ENCODE measurements at places on chromosomes 7 and 10.

DNA sequence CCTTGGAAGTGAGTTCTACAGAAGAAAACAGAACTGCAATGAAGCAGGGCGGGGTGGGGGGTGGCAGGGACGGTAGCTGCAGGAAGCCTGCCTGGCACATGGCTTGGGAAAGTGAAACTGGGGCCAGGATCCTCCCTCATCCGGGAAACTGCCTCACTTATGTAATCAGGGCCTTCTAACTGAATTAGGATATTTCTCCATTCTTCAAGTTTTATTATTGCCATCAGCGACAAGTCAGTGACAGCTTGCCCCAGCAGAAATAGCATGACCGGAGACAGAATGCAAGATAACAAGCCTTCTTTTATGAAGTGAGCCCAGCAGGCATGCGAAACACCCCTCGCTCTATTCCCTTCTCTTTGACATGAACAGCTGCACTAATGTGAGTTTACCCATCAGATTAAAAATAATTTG lies 77.5 kb upstream of the CACUL1 start:
- DNase-seq, result no peak

GRCh38 chr7:80277434-80278427 lies 143.1 kb downstream of the GNAI1 start:
- no peak for DNase-seq

- DNase-seq, result no peak
Measured at GRCh38 chr7:85224171-85224570, 37.3 kb upstream of the SEMA3D start.

GRCh38 chr7:18771834-18772566 lies 276.5 kb downstream of the HDAC9 start:
- no peak for DNase-seq

DNA sequence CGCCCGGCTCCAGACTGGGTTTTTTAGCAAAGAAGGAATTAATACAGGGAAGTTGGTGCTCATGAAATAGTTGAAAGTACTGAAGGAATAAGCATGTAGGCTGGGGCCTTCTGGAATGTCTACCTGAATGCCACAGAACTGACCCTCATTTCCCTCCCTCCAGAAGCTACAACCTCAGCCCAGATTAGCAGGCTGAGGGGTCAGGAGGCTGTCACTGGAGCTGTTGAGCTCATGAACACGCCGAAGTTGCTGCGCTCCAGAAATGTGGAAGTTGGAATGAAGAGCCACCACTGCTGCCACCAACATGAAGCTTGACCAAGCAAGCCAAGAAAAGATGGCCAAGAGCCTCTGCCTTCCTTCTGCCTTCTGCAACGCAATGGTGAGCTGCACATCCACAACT lies 52.2 kb upstream of the KMT2E start:
- DNase-seq, result no peak

DNA sequence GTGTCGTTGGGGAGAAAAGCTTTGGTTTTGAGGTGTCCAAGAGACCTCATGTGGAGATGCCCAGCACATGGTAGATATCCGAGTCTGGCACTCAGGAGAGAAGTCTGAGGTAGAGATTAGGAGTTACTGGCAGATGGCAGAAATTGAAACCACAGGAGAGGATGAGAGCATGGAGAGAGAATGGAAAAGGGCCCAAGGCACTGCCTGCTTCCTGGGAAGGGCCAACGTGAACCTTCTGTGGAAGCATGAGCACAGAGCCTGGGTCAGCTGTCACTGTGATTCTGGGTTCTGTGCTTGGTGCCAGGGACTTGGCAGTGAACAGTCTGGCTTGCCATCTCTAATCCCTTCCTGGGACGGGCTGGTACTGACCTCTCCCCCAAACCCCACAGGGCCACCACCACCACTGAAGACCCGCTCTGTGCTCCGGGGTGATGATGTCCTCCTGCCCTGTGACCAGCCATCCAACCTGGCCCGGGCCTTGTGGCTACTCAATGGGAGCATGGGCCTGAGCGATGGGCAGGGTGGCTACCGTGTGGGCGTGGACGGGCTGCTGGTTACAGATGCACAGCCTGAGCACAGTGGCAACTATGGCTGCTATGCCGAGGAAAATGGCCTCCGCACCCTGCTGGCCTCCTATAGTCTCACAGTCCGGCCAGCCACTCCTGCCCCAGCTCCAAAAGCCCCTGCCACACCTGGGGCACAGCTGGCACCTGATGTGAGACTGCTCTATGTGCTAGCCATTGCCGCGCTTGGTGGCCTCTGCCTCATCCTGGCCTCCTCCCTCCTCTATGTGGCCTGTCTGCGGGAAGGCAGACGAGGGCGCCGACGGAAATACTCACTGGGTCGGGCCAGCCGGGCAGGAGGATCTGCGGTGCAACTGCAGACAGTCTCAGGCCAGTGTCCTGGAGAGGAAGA lies 4.1 kb downstream of the MRPL43 start:
- no peak for DNase-seq

DNA sequence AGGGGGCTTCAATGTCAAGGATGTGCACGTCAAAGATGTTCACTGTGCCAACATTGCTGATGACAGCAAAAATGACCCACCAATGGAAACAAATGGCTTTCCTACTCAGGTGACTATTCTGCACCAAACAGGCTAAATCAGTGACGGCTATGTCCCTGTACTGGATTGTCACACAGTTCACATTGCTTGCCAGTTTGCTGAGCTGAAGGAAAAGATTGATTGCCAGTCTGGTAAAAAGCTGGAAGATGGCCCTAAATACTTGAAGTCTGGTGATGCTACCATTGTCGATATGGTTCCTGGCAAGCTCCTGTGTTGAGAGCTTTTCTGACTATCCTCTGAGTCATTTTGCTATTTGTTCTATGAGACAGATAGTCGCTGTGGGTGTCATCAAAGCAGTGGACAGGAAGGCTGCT lies 202.2 kb upstream of the ETV1 start:
- no peak for DNase-seq

- DNase-seq, result no peak
Measured at GRCh38 chr7:3304131-3304530, 3.1 kb downstream of the SDK1 start.

- no peak for DNase-seq
Measured at GRCh38 chr10:26334932-26335573, 103.1 kb upstream of the APBB1IP start.

DNA sequence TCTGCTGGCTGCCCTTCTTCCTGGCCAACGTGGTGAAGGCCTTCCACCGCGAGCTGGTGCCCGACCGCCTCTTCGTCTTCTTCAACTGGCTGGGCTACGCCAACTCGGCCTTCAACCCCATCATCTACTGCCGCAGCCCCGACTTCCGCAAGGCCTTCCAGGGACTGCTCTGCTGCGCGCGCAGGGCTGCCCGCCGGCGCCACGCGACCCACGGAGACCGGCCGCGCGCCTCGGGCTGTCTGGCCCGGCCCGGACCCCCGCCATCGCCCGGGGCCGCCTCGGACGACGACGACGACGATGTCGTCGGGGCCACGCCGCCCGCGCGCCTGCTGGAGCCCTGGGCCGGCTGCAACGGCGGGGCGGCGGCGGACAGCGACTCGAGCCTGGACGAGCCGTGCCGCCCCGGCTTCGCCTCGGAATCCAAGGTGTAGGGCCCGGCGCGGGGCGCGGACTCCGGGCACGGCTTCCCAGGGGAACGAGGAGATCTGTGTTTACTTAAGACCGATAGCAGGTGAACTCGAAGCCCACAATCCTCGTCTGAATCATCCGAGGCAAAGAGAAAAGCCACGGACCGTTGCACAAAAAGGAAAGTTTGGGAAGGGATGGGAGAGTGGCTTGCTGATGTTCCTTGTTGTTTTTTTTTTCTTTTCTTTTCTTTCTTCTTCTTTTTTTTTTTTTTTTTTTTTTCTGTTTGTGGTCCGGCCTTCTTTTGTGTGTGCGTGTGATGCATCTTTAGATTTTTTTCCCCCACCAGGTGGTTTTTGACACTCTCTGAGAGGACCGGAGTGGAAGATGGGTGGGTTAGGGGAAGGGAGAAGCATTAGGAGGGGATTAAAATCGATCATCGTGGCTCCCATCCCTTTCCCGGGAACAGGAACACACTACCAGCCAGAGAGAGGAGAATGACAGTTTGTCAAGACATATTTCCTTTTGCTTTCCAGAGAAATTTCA lies 1.7 kb downstream of the ADRB1 start:
- no peak for DNase-seq

DNA sequence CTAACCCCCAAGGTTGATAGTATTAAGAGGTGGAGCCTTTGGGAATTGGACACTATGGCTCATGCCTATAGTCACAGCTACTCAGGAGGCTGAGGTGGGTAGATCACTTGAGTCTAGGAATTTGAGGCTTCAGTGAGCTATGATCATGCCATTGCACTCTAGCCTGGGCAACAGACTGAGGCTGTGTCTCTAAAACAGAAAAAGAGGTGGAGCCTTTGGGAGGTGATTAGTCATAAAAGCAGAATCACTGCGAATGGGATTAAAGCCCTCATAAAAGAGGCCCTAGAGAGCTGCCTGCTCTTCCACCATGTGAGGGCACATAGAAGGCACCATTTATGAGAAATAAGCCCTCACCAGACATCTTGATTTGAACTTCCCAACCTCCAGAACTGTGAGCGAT lies 81.9 kb downstream of the SKAP2 start:
- DNase-seq, result no peak

GRCh38 chr10:126169899-126170298 lies 218.4 kb downstream of the ADAM12 start:
- no peak for DNase-seq

GRCh38 chr10:2121929-2122328 lies 384.6 kb upstream of the ADARB2 start:
- DNase-seq, result no peak

GRCh38 chr7:2936891-2937580 lies 92.9 kb upstream of the GNA12 start:
- no peak for DNase-seq

- no peak for DNase-seq
Measured at GRCh38 chr7:103887853-103888602, 101.4 kb downstream of the RELN start.

DNA sequence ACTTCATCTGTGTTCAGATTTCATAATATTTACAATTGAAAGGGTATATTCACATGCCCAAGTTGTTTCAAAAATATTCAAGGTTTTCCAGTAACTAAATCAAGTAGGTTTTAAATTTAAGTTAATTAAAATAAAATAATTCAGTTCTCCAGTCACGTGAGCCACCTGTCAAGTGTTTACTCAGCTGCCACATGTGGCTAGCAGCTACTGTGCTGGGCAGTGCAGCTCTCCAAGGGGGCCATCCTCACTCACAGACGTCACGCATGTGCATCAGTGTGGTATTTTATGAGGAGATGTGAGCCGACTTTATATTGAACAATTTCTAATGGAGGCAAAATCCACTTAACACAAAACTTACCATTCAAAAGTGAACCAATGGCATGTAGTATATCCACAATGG lies 69.7 kb upstream of the CAMK2B start:
- DNase-seq, result no peak

- no peak for DNase-seq
Measured at GRCh38 chr7:66344166-66344565, 139.0 kb downstream of the TPST1 start.

DNA sequence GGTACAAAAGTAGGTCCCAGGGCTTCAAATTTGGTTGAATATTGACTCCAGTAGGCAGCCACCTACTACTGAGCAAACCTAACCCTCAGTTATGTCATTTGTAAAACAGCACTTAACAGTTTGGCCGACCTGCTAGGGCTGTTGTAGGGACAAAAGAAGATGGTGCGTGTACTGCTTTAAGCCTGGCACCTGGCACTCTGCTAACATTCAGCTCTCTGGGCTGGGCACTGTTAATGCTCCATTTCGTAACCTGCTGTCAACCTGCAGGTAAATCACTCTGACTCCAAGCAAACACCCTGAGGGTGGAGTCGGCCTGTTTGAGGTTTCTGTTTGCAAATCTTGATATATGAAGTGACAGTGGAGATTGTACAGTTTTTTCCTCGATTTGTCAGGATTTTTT lies 7.2 kb downstream of the ZKSCAN1 start:
- DNase-seq, result no peak

DNA sequence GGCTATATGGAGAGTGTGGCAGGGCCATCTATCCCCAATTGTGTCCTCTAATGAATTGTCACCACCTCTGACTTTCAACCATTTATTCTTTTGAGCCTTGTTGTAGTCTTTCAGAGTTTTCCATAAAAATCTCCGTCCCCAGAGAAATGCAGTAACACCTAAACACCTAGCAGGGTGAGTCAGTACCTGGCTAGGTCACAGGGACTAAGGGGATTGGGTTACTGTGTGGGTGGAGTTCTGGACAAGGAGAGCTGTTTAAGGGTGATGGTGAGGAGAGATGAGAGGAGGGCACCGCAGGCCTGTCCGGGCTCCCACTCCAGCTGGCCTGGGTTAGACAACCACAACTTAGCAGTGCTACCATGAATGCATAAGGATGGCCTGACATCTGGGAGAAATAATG lies 186.2 kb upstream of the LYZL1 start:
- DNase-seq, result no peak

DNA sequence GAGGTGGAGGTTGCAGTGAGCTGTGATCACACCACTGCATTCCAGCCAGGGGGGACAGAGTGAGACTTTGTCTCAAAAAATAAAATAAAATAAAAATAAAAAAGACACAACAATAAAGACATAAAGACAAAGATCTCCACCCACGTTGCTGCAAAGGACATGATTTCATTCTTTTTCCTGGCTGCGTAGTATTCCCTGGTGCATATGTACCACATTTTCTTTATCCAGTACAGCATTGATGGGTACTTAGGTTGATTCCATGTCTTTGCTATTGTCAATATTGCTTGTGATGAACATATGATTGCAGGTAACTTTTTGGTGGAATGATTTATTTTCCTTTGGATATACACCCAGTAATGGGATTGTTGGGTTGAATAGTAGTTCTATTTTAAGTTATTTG lies 42.0 kb upstream of the CCDC3 start:
- DNase-seq, result no peak

DNA sequence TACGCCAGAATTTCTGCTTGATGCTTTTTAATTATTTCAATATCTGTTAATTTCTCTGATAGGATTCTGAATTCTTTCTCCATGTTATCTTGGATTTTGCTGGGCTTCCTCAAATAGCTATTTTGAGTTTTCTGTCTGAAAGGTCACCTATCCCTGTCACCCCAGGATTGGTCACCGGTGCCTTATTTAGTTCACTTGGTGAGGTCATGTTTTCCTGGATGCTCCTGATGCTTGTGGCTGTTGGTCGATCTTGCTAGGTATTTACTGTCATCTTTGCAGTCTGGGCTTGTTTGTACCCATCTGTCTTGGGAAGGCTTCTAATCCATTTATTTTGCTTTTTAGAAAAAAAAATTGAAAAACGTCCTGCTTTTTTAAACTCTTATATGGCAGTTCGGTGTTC lies 11.2 kb upstream of the PRKAR1B start:
- no peak for DNase-seq

- no peak for DNase-seq
Measured at GRCh38 chr10:52653263-52653909, 119.2 kb downstream of the MBL2 start.
